ENCODE measurements at places on chromosomes 11 and 22.
A peak's percentile ranks its signal among the peaks of the same experiment; 100 is the strongest.

DNA sequence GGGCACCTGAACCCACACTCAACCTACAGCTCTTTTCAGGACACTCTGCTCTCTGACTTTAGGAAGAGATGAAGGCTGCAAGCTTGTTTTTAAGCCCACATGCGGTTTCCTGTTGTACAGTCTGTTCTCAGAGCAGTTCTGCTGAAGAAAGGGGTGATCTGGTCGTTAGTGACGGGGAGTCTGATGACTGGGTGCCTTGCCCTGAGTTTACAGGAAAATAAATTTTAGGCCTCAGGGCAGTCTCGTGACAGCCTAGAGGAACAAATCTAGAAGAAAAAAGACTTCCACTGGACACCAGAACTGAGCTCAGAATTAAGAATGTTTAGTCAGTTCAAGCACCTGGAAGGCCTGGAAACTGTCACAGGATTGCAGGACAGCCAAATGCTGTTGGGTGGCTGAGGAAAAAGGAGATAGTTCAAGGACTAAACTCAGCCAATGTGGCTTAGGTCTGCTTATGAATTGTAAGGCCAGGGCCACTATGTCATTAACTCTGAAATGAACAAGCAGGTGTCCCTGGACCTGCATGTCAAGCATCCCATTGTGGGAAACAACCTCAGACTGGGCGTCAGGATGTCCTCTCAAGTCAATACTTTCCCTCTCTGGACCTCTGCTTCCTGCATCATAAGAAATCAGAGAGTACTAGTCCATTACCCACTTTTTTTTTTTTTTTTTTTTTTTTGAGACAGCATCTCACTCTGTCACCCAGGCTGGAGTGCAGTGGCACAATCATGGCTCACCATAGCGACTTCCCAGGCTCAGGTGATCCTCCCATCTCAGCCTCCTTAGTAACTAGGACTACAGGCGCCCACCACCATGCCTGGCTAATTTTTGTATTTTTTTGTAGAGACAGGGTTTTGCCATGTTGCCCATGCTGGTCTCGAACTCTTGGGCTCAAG is 5.7 kb downstream of the PIK3IP1 start:
- peak; percentile 86 for DNase-seq

DNA sequence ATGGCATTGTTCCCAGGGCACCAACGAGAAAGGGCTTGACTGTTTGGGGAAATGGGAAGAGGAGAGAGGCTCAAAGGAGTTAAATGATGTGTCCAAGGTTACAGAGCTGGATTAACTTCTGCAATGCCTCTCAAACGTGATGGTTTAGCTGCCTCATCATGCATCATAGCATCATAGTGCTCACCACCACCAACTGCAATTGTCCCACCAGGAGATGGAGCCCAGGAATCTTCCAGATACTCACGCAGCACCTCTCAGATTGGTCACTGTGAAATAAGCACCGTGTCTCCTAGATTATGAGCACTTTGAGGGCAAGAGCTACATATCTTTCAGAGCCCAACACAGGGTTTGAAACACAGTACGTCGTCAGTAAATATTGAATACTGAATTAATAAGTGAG is 69.2 kb downstream of the PRSS23 start:
- DNase-seq: no peak

DNA sequence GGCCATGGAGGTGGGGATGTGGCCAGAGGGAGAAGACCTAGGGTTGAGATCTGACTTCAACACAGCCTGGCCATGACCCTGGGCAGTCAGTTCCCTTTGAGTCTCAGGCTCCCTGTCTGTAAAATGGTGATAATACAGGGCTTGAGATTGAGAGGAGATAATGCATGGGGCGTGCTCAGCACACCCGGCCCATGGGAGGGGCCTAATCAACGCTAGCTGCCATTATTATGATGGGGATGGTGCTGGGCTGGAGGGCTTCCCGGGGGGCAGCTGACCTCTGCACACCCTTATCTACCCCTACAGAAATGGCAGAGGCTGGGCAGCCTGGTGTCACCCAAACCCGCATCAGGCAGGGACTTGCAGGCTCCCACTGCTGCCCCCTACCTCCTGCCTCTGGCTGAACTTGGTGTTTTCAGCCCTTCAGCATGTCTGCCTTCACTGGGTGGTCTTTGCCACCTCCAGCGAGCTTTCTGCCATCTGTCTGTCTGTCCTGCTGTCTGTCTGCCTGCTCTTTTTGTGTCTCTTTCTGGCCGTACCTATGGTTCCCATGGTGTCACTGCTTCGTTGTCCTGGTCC is 84.5 kb downstream of the CACNA1I start:
- DNase-seq: no peak

- no peak for DNase-seq
Measured at GRCh38 chr11:69744435-69744834, 30.7 kb downstream of the FGF4 start.

DNA sequence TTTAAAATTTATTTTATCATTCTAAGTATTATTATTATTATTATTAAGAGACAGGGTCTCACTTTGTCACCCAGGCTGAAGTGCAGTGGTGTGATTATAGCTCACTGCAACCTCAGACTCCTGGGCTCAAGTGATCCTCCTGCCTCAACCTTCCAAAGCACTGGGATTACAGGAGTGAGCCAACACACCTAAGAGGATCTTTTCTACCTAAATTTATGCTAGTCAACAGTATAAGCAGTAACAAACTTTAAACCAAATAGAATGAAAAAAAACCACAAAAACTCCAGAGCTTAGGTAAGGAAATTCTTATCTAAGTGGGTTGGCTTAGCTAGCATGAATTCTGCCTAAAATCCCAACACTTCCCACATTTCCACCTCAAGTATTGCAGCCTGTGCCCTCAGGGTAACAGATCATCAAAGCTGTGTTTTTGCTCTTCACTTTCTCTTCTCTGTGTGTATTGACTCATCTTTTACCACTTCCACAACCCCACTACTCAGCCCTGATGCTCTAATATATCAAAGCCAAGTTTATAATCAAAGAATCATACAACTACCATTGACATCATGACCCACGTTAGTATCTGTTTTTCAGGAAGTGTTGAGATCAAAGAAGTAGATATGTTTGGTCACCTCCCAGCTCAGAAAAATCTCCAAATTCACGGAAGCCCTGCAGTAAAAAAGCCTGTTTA is 93.7 kb upstream of the SPON1 start:
- DNase-seq: peak; percentile 68

- DNase-seq: no peak
Measured at GRCh38 chr11:115606498-115607220, 102.4 kb upstream of the CADM1 start.

- DNase-seq: no peak
Measured at GRCh38 chr11:75597636-75598035, 35.6 kb downstream of the SERPINH1 start.

DNA sequence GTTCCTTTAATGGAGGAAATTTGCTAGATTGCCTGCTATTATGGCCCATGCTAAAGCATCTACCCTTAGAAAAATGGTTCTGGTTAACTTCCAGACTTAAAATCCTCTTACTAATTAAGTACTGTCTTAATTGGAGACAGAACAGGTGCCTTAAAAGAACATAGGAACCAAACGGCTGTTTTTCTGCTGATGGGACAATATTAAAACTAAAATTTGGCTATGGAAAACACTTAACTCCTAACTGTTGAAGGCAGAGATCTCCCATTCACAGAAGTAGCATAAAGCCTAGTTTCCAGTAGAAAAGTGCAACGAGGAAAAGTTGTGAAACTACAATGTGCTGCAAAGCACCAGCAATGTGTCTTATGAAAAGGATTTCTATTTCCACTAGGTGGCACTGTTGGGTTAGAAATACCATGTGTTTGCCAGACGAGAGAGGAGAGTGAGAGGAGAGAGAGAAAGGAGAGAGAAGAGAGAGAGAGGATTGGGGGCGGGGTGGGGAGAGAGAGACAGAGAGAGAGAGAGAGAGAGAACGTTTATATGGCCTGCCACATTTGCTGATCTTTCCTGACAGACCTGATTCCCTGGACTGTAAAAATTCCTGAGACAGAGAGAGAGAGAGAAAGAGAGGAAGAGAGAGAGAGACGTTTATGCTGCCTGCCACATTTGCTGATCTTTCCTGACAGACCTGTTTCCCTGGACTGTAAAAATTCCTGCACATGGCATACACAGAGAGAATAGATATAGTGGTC is 51.5 kb downstream of the FAM181B start:
- DNase-seq: peak; percentile 56

DNA sequence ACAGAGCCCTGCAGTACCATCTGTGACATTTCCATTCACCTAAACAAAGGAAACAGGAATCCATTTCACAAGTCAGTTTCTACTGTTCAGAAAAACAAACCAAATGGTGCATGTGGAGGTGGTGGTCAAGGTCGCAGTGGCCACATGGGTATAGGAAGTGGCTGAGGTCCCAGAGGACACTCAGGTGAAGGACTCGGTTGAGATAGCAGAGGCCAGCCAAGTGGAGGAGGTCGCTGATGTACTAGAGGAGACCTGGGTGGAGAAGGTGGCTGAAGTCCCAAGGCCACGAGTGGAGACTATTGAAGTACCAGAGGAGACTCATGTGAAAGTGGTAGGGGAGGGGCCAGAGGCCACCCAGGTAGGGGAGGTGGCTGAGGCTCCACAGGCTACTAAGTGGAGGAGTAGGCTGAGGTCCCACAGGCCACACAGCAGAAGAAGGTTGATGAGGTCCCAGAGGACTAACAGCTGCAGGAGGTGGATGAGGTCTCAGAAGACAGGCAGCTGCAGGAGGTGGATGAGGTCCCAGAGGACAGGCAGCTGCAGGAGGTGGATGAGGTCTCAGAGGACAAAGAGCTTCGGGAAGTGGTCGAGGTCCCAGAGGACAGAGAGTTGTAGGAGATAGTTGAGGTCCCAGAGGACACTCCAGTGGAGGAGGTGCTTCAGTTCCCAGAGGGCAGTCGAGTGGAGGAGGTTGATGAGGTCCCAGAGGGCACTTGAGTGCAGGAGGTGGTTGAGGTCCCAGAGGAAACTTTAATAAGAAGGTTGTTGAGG is 40.2 kb downstream of the ZNF195 start:
- no peak for DNase-seq

DNA sequence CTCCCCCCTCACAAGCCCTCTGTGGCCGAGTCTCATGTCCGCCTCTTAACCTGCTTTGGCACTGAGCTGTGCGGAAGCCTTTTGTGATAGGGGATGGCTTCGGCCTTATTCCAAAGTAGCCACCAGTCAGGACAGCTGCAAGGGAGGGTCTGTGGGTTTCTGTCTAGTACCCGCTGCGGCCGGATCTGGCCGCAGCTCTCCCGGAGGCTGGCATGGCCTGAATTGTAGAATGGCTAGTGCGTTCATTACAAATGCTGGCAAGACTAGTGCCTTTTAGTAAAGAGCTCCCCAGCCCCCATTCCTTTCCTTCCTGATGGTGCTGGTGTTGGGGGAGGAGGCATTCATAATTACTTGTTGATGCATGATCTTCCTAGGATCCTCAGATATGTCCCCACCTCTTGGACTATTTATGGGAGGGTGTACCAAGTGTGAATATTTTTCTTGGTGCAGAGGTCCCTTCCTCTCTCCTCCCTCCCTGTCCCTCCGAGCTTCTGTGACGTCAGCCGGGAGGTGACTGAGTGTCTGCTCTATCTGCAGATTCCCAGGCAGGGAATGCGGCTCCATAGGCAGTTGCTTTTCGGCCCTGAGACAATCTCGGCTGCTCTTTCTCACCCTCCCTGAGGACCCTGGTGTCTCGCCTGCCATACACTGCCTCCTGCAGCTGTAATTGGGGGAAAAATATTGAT is 108.7 kb upstream of the E2F8 start:
- DNase-seq: no peak

- no peak for DNase-seq
Measured at GRCh38 chr22:40001800-40002577, 7.2 kb downstream of the FAM83F start.

- no peak for DNase-seq
Measured at GRCh38 chr11:57571606-57572005, 4.1 kb upstream of the UBE2L6 start.

- no peak for DNase-seq
Measured at GRCh38 chr11:19963697-19964387, 196.4 kb downstream of the DBX1 start.

DNA sequence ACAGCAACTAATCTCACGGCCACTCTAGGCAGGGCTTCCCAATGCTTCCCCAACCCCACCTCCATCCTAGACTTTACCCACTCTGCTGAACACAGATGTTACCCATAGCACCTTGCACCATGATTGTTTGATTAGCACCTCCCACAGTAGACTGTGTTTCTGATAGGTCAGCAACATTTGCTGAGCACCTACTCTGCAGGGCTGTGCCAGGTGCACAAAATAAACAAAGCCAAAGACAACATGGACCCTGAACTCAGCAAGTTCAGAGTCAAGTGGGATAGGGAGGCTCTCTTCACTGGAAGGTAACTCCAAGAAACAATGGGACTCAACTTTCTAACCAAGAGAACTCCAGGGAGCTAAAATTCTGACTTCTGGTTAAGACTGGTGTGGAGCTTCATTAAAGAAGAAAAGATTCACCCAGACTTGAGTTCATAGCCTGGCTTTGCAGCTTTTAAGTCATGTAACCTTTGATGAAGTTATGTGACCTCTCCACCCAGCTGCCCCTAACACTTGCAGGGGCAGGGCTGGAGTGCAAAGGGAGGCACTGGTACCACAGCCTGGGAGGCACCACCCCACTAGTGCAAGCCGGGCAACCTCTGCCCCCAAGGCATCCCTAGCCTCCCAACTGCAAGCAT is 6.7 kb upstream of the RTN4RL2 start:
- no peak for DNase-seq

DNA sequence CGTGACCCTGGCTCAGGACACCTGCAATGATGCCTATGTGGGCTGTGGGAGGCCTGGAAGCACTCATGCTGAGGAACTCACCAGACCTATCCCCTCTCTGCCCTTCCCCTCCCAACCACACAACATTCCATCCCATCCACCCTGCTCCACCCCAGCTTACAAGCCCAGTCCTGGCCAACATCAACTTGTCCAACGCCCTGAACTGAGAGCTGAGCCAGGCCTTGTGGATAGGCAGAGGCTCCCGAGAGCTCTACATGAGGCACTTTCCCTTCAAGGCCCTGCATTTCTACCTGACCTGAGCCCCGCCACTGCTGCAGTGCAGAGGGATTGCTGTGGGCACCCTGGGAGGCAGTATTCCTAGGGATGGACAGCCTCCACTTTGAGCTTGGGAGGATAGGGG is 112.4 kb downstream of the PDE2A start:
- no peak for DNase-seq

GRCh38 chr11:7645206-7645605 is 28.1 kb downstream of the CYB5R2 start:
- no peak for DNase-seq

- DNase-seq: no peak
Measured at GRCh38 chr11:40170078-40170477, 1289.4 kb downstream of the LRRC4C start.

DNA sequence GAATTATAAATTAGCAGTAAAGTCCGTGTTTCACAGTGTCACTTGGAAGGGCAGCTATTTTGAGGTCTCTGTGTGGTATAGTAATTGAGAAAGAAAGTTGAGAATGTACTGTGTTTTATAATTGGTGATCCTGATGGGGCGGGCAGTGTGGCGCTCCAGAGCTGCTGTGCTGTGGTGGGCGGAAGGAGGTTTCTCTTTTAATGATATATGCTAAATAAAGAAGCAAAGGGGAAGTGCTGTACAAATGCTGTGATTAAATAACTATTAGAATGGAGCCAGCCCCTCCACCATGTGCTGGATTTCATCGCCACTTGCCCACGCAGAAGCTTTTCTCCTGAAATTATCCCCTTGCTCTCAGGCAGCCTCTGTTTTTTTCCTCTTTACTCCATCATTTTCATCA is 24.6 kb downstream of the ATXN10 start:
- no peak for DNase-seq
